CD4-positive, alpha-beta T cell treated with Interleukin-4 for 4 hours (primary cell): ENCODE measurements at places on chromosomes 4 and X.
A peak's percentile ranks its signal among the peaks of the same experiment; 100 is the strongest.

- DNase-seq: no peak
These were observed 306.0 kb downstream of the RPA4 start for GRCh38 chrX:97189668-97190067.

GRCh38 chrX:9207142-9207541, 173.2 kb upstream of the FAM9B start:
- DNase-seq: no peak

- DNase-seq: no peak
These were observed 396.5 kb downstream of the PRDM5 start for GRCh38 chr4:120526033-120526432.

DNA sequence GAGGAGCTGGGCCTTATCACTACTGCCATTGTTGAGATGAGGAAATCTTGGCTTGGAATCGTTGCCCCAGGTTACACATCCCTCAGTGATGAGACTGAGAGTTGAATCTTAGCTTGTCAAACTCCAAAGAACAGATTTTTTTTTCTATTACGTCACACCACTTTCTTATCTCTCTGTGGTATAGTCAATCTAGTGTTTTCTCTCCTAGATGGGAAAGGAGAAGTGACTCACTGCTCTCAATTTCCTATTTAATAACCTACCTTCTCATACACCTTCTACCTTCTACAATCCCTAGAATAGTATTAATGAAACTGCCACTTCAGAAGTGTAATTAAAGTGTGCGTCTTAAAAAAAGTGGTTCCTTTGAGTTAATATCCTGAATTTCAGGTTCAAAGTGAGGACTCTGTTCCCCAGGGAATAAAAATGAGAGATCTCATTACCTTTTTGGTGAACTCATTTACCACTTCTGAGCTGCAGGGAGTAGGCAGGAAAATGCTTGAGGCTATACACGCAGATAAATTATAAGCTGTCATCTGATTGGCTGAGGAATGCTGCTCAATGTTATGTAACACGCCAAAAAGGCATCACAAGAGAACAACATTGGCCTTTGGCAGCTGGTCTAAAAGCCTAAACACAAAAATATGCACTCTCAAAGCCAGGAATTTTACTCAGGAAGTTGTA, 59.3 kb downstream of the MAD2L1 start:
- DNase-seq: no peak

DNA sequence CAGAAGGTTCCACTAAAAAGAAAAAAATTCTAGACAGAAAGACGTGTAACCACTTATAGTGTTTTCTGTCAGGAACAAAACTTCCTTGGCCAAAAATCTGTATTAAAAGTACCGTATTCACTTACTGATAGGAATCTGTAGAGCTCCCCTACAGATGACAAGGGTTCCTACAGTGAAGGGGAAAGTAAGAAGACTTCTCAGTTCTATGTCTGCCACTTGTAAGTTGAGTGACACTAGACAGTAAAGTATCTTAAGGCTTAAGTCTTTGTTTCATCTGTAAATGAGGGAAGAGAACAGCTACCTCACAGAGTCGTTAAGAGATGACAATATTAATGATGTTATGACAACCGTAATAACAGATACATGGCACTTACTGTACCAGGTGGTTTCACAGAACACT, 3.3 kb downstream of the COQ2 start:
- no peak for DNase-seq

- DNase-seq: no peak
These were observed 29.1 kb downstream of the UGDH start for GRCh38 chr4:39497909-39498726.

DNA sequence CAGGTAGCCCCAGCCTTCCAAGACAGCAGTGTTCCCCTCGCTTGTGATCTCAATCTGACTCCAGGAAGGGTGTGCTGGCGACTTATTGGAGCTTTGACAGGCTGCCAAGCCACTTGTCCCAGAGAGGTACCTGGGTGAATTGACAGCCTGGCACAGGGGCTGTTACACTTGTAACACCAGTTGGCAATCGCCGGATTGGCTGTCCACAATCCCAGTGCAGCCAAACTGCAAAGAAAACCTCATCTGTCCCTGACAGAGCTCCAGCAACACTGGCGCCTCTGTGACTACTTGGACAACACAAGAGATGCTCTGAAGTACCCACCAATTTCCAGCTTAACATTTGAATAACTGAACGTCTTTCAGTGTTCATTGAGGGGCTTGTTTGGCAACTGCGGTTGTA, 76.8 kb upstream of the PRPS1 start:
- DNase-seq: no peak

DNA sequence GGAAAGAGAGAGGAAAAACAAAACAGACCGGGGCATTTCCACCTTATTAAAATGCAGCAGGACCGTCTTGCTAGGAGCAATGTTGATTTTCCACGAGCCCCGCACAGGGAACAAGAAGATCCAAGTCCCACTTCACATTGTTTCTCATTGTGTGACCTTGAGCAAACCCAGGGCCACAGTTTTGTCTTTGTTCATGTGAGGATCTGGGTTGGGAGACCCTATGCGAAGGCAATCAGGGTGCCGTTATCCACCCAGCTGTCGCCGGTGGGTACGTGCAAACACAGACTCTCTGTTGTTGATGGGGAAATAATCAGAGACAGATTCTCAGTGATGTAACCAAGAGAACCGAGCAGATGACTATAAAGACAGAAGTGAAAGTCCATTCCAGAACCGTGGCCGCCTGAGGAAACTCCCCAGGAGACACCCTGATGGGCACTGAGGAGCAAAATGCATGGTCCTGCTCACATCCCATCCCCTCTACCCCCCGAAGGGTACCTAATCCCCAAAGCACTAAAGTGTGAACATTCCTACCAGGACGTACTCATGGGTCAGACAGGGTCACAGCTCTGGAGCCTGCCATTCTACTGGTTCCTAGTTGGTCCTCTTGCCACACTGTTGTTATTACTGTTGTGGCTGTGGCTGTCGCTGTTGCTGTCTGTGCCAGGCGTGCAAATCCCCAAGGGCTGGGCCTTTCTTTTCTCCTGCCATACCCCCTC, 102.7 kb upstream of the RBPJ start:
- peak; percentile 13 for DNase-seq

DNA sequence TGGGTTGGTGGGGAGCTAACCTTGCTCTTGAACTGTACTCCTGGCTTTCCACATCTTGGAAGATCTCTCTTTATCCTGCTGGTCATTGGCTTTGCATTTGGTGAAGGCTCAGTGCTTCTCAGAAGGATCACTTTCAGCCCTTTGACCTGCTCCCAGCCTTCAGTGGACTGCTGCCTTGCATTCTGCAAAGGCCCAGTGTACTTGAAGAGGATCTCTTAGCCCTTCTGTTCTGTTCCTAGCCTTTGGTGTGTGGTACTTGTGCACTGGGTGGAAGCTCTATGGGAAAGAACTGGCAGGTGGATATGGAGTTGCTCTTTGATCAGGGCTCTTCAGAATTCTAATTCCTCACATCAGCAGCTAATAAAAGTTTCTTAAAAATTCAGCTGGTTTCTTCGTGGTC, 46.5 kb downstream of the FGF2 start:
- no peak for DNase-seq

- no peak for DNase-seq
These were observed 158.9 kb downstream of the DCTD start for GRCh38 chr4:182758273-182758672.

DNA sequence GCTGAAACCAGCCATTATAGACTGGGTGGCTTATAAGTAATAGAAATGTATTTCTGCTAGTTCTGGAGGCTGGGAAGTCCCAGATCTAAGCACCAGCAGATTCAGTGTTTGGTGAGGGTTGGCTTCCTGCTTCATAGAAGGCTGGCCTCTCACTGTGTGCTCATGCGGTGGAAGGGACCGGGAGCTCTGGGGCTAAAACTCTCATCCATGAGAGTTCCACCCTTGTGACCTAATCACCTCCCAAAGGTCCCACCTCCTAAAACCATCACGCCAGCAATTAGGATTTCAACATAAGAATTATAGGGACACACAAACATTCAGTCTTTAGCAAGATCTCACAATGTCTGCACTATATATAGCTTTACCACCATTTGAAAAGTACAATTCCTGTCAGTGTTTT, 215.2 kb downstream of the CBR4 start:
- DNase-seq: no peak

- DNase-seq: no peak
These were observed 53.9 kb upstream of the KIAA1210 start for GRCh38 chrX:119181491-119181890.

DNA sequence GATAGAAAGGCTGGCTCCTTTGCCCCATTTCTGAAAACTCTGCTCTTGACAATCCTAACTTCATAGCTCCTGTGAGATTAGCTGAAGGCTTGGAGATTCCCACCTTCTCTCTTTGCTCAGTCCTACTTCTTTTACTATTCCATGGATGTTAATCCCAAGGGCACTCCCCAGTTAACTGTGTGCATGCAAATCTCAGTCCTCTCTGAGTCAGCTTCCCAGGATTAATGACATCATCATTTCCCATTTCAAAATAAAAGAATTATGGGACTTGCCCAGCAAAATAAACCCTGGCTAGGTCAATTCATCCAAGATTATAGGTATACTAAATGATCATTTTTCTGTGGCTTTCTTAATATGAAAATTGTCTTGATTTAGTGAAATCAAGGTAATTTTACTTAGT, 328.6 kb upstream of the NR3C2 start:
- DNase-seq: no peak

DNA sequence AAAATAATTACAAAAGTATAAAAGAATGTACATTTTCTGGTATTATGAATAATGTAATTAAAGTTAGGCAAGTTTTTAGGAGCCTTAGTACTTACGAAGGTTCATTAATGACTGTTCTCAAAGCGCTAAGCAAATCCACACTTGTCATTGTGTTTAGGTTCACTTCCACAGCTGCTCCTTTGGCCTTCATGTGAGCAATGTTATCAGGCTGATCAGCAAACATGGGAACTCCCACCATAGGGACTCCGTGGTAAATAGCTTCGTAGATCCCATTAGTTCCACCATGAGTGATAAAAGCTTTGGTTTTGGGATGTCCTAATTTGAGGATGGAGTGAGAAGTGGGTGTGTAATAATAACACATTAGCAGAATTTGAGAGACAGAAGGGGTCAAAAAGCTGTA, 45.1 kb downstream of the UGT2A2 start:
- no peak for DNase-seq
